ENCODE measurements at places on chromosomes 7 and 10.

DNA sequence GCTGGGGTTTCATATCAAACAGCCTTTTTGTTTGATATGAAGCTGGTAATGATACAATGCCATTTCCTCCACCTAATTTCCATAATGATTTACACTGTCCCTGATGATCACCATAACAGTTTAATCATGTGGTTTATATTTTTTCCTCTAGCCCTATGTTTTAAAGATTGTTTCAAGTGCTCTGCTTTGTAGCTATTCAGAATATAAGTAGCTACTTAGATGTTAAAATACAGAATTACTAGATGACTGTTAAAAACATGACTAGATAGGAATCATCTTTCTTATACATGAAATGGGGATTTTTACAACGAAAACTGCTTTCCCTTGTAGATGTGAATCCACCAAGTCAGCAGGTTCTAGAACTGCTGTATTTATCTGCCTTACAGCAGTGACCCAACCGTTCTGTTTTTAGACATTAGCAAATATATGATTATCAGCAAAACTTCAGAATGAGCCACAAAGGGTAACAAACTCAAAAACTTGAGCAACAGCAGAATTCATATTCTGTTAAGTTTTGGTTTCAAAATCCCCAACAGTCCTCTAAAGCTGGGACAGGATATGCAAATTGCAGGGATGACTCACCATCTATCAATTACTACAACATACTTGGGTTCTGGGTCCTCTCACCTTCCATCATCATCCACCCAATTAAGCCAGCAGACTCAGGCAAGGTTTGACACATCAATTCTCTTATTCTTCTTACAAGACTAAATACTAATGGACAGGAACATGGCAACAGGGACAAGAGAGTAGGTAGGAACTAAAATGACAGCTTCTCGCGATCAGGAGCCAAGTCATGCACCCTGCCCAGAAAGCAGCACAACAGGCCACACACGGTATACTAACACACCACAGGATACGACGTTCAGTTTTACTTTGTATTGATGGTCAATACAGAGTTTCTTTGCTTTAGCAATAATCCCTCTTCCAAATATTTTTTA is 83.9 kb downstream of the PIP4K2A start:
- DNase-seq: peak; percentile 98

DNA sequence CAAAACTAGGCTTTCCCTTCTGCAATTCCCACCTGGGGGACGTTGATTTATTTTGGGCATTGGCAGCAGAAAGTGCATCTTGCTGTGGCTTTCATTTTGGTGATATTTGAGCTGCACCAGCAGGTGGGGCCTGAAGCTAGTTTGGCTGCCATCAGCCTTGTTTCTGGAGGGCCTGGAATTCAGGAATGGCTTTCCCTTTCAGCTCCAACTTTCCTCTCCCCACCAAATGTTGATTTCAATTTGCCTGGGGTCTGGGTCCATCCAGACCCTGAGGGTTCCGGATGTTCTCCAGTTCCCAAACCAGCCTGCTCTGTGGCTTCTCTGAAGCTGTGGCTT is 640.4 kb downstream of the TYW1 start:
- DNase-seq: no peak

DNA sequence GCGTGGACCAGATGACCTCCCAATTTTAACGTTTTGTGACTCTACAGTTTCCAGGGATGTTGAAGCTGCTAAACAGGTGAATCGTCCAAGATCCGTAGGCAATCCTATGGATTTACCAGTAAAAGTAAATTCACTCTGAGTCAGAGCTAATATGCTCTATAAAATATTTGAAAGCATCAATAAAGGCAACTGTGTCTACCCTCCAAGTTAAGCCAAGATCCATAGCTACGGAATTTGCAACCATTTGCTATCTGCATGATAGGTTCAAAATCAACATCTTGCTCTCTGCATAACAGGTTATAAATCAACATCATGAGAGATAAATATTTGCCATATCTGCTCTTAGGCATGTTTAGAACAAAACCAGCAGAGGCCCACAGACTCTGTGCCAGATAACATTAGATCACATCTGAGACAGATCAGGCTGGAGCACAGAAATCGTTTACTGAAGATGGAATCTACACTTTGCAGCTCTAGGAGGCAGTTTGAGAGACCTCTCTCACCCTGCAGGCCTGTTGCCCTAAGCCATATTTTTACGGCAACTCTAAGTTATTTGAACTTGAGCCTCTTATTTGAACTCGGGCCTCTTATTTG is 80.7 kb upstream of the PDCD4 start:
- DNase-seq: no peak

- DNase-seq: no peak
Measured at GRCh38 chr10:16986082-16986405, 143.6 kb downstream of the CUBN start.

DNA sequence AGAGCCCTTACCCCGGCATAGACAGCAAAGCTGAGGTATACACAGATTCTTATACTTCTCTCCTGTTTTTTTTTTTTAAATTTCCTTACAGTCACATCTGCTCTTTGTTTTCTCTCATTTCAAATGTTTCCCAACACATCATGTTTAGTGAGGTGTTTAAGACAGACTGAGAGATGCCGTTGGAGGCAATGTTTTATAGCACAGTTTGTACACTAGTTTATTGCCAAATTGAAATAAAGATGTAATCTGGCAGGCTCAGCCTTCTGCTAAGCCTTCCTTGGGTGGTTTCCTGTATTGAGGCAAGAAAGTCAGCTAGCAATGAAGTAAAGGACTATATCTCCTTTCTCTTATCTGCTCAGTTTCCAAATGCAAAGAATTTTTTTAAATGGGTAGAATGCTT is 393.4 kb downstream of the SORCS1 start:
- DNase-seq: no peak

DNA sequence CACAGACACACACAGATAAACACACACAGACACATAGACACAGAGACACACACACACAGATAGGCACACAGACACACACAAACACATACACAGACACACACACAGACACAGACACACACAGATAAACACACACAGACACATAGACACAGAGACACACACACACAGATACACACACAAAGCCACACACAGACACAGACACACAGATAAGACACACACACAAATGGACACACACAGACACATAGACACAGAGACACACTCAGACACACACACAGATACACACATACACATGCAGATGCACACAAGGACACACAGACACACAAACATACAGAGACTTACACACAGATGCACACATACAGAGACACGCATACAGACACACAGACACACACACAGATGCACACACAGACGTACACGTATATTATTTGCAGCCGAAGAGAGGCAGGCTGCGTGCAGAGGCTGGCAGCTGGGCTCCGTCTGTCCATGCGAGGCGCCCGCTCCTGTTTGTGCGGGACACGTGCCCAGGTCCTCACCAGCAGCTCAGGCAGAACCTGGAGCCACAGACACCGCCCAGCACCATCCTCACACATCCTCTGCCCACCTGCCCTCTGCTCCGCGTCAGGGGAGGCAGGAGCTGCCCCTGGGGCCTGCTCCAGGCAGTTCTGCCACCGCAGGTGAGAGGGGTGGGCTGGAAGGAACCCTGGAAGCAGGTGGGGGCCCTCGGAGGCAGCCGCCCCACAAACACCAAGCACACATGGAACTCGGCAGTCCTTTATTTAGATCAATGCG is 1.2 kb downstream of the CALML5 start:
- DNase-seq: no peak

- DNase-seq: no peak
Measured at GRCh38 chr7:116356333-116356965, 143.1 kb upstream of the CAV2 start.

GRCh38 chr10:29713450-29713849 is 78.7 kb upstream of the SVIL start:
- DNase-seq: no peak

- DNase-seq: peak; percentile 22
Measured at GRCh38 chr10:77111611-77112550, 525.7 kb downstream of the KCNMA1 start.

DNA sequence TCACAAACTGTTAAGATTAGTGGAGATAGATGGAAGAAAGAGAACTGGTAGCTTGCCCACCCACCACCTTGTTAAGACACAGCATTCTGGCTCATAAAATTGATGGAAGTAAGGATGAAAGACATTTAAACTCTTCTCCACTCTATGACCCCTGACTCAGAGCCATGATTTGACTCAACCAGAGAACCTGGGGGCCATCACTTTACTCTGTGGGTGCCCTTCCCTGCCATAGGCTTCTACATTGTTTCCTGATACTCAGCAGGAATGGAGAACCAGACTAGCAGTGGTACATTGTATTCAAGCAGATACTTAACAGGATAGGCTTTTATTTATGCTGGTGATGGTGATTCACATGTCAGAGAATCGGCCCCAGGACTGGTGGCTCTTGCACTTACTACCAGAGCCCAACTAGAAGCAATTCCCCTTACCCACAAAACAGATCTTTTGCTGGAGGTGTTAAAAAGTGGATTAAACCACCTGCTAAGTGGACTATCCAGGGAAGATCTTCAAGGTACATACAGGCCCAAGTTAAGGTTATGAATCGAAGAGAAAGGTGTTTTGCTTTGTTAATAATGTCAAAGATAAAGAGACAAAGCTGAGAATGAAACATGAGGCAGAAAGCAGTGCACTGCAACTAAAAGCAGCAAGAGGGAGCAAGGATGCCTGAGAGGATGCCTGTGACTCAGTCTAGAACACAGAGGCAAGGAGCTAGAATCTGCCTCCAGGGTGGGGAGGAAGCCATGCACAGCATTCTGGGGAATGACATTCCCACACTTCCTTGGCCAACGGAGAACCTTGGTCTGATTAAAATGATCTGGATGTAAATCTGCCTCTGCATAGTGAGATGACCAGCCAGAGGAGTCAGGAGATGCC is 36.0 kb upstream of the GLI3 start:
- DNase-seq: no peak

DNA sequence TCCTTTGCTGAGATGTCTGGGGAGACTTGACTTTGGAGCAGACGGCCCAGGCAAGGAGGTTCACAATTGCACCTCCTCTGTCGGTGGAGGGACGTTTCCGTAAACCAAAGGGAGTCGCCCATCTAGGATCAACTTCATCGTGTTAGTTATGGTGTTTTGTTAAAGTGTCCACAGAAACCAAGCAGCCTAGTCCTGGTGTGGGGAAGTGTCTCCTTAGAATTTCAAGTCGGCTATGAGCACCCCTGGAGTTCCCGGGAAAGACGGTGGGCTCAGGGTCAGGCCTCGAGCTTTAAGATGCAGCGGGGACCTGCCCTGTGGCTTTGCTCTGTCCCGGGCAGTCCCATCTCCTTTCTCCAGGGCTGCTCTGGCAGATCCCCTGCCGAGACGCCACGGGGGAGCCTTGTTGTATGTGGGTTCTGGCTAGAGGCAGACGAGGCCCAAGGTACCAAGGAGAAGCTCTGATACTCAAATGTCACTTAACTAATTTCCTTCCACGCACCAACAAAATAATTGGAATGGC is 319.2 kb downstream of the ADARB2 start:
- no peak for DNase-seq

- DNase-seq: no peak
Measured at GRCh38 chr7:16765436-16765859, 11.9 kb downstream of the TSPAN13 start.

- no peak for DNase-seq
Measured at GRCh38 chr7:135509589-135509838, 388 bp downstream of the CNOT4 start.

GRCh38 chr10:66941491-66941890 is 15.7 kb downstream of the LRRTM3 start:
- no peak for DNase-seq

GRCh38 chr10:72539137-72539536 is 86.7 kb downstream of the MICU1 start:
- DNase-seq: no peak

GRCh38 chr7:99326408-99326782 is 697 bp downstream of the ARPC1A start:
- DNase-seq: peak; percentile 3

- DNase-seq: no peak
Measured at GRCh38 chr7:124570558-124570957, 195.0 kb downstream of the GPR37 start.

- no peak for DNase-seq
Measured at GRCh38 chr10:120069700-120070099, 177.2 kb downstream of the SEC23IP start.

- peak; percentile 12 for DNase-seq
Measured at GRCh38 chr7:86904949-86905834, 154.3 kb downstream of the ELAPOR2 start.

Measured in inflammatory macrophage treated with lipopolysaccharide for 4 hours (primary cell).